Tongue (tissue), 3 donors: ENCODE measurements at places on chromosomes 7 and 10. TPM values are rescaled to one million over a fixed set of nuclear protein-coding genes. Genes with fewer than 3 reads are reported as not detected.

Gene EZH2
- total RNA-seq, result 22.4 TPM

Gene FAS
- 31.9 TPM for total RNA-seq

Gene MKX
- 0.51 TPM for total RNA-seq

Gene CARD11
- total RNA-seq, result 1.4 TPM

GRCh38 chr7:92794391-92794790 is 42.0 kb downstream of the CDK6 start:
- no peak for DNase-seq

DNA sequence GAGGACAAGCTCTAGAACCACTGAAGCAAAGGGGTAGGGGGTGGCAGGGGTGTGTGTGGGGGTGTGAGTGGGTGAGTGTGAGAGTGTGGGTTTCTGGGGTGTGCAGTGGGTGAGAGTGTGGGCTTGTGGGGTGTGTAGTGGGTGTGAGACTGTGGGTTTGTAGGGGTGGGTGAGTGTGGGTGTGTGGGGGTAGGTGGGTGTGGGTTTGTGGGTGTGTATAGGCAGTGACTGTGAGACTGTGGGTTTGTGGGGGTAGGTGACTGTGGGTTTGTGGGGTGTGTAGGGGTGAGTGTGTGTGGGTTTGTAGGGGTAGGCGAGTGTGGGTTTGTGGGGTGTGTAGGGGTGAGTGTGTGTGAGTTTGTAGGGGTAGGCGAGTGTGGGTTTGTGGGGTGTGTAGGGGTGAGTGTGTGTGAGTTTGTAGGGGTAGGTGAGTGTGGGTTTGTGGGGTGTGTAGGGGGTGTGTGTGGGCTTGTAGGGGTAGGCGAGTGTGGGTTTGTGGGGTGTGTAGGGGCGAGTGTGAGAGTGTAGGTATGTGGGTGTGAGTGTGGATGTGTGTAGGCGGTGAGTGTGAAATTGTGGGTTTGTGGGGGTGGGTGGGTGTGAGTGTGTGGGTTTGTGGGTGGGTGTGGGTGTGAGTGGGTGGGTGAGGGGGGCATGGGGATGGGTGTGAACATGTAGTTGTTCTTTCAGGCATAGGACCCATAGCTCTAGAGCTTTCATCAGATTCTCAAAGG is 8.8 kb downstream of the NOS3 start:
- no peak for DNase-seq

- no peak for DNase-seq
Observed at GRCh38 chr10:107631876-107632275, 467.4 kb upstream of the SORCS1 start.

DNA sequence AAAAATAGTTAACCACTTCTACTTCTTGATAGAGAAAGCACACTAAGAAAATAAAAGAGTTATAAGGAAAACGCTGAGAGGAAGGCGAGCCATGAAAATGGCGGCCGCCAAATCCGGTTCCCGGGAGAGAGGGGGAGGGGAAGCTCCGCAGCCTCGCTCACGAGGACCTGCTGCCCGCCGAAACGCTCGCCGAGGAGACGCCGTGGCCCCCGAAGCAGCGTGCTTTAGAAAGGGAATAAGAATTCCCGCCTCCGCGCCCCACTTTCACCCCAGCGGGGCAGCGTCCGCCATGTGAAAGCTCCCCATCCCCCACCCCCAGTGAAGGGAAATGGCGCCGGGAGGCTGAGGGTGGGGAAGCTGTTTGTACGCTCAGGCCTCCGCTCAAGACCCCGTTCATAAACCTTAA is 505 bp downstream of the HNRNPA2B1 start:
- DNase-seq, result peak; percentile 89

- peak; percentile 16 for DNase-seq
Observed at GRCh38 chr7:107690611-107691010, 30.0 kb downstream of the SLC26A4 start.

DNA sequence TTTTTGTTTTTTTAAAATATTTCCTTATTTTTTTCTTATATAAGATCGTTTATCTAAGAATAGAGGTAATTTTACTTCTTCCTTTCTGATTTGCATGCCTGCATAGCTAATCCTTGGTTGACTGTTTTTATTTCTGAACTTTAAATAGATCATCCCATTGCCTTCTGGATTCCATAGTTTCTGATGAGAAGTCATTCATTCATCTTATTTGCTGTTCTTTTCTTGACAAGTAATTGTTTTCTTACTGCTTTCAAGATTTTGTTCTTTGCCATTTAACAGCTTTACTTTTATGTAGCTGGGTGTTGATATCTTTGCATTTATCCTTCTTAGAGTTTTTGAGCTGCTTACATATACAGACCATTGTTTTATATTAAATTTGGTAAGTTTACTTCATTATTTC is 437.9 kb downstream of the SDK1 start:
- DNase-seq, result no peak

- DNase-seq, result no peak
Observed at GRCh38 chr7:128167791-128168666, 73.0 kb upstream of the LEP start.

GRCh38 chr7:148727501-148728278 is 29.0 kb downstream of the CUL1 start:
- no peak for DNase-seq

DNA sequence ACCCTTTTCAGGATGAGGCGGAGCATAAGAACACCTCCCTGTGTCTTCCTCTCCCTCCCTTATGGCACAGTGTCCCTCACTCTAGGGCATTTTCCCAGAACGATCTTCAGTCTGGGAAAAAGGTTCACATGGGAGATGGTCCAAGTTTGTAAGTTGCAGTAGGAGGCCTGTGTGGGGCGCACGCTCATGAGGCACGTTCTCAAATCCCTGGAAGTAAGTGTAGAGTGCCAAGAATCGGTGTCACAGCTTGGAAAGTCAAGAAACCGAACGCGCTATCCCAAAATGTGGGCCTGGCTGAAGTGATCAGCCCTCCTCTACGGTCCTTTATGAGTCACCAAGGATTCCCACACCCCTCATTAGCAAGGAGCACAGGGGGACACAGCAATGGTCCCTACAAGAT is 23.9 kb upstream of the SMARCD3 start:
- no peak for DNase-seq

DNA sequence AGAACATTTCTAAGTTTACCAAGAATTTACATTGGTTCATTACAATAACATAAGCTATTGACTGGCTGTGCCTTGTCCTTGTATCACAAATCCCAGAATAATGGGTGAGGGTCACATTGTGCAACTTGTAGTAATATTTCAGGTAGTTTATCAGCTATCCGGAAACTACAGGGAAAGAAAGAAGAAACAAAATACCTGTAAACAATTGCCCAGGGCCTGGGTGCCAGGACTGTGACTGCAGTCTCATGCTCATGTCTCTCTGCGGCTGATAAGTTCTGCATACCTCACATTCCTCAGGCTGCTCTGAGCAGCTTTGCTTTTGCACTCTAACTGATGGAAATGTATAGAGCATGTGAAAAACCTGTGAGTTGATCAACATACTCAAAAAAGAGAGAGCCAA is 131.8 kb upstream of the TRIM24 start:
- DNase-seq, result no peak

GRCh38 chr10:7507887-7508726 is 97.3 kb upstream of the SFMBT2 start:
- no peak for DNase-seq

DNA sequence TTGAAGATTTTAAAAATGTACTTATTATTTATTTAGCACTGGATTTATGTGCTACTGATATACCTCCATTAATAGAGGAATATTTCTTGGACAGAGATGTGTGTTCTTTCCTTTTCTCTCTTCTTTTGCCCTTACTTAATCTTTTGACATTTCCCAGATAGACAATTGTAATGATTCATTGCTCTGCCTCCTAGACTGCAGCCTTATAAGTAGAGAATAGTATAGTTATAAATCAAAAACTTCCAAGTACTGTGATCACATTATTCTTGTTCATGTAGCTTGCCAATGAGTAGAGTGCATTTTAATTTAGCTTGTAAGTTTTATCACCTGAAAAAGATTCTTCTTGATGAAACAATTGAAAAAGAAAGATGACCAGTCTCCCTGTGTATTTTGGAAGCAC is 47.6 kb downstream of the CASD1 start:
- no peak for DNase-seq

DNA sequence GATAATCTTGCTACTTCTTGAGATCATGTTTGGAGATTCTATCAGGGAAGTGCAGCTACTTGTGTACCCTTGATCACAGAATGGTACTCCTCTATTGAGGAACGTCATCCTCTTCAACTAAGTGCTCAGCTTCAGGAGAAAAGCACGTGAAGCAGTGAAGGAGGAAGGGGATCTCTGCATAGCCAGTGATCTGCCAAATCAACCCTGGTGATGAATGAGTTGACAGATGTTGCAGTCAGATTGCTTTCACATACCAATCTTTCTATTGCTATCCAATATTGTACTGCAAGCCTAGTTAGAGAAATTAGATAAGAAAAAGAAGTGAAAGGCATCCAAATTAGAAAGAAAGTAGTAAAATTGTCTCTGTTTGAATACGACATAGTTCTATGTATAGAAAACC is 309.4 kb downstream of the TWIST1 start:
- DNase-seq, result no peak
